ENCODE measurements at places on chromosomes 7 and 10. TPM values are rescaled to one million over a fixed set of nuclear protein-coding genes. Genes with fewer than 3 reads are reported as not detected.

TAS2R41 gene
- 2.1 TPM for total RNA-seq

SLC18A2 gene
- 1.1 TPM for total RNA-seq

RPS24 gene
- total RNA-seq = 1,177 TPM

IL6 gene
- total RNA-seq = not detected

UPK3BL2 gene
- 64.6 TPM for total RNA-seq

OR2A42 gene
- 0.22 TPM for total RNA-seq

NEUROD6 gene
- not detected for total RNA-seq

ABCB1 gene
- total RNA-seq = 14.3 TPM

LIPN gene
- not detected for total RNA-seq

PRTFDC1 gene
- total RNA-seq = 0.88 TPM

AGAP9 gene
- 14.8 TPM for total RNA-seq

DGKI gene
- not detected for total RNA-seq

NUDT13 gene
- total RNA-seq = 3.5 TPM

KCND2 gene
- total RNA-seq = not detected

CALCR gene
- total RNA-seq = not detected

Data from naive thymus-derived CD4-positive, alpha-beta T cell (primary cell).